A549 treated with DMSO at 1 μM for 4 hours (cell line): ENCODE measurements at places on chromosomes 3 and 15. TPM values are rescaled to one million over a fixed set of nuclear protein-coding genes. Genes with fewer than 3 reads are reported as not detected.

The BHLHE40 gene
- total RNA-seq, result 99.8 to 115 TPM (median 111 TPM) in 5 replicates

The FMN1 gene
- total RNA-seq, result 0.24 to 0.44 TPM (median 0.33 TPM) in 5 replicates

The EFCAB12 gene
- 0.40 to 0.67 TPM (median 0.51 TPM) in 5 replicates for total RNA-seq

The ZPLD1 gene
- total RNA-seq, result 0.04 to 0.07 TPM (median 0.06 TPM) in 4 of 5 replicates, not detected in the other

The GANC gene
- 5.7 to 8.1 TPM (median 7.0 TPM) in 5 replicates for total RNA-seq

The KLF13 gene
- 68.3 to 87.4 TPM (median 77.1 TPM) in 5 replicates for total RNA-seq

The CCDC13 gene
- 0.40 to 0.79 TPM (median 0.58 TPM) in 5 replicates for total RNA-seq
